ENCODE measurements at places on chromosomes 2 and 18. TPM values are rescaled to one million over a fixed set of nuclear protein-coding genes. Genes with fewer than 3 reads are reported as not detected.

The INHA gene
- 0.93 TPM for polyA plus RNA-seq

The IL1R2 gene
- polyA plus RNA-seq, result 0.54 TPM

The STARD6 gene
- not detected for polyA plus RNA-seq

The RNF144A gene
- polyA plus RNA-seq, result not detected

The TMEM37 gene
- polyA plus RNA-seq, result 11.7 TPM

The LIMS4 gene
- polyA plus RNA-seq, result 5.3 TPM

GRCh38 chr2:28496781-28497180 lies 921 bp downstream of the PLB1 start:
- no peak for DNase-seq

GRCh38 chr2:18614041-18614440 lies 24.7 kb upstream of the NT5C1B start:
- no peak for DNase-seq

DNA sequence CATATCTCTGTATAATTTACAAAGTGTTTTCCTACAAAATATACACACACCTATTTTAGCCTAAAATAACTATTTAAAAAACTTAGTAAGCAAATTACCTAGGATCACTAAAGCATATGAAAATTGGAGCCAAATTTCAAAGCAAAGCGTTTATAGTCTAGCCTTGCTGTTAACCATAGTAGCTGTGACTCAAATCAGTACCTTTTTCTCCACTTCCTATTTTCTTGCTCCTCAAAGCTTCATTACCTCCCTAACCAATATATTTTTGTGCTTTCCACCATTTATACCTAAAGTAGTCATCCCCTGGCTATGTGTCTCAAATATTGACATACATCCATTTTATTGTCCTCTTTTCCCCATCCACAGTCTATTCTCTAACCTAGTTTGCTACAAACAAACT lies 73.1 kb downstream of the ERBB4 start:
- no peak for DNase-seq

GRCh38 chr2:179596018-179596417 lies 265.4 kb downstream of the ZNF385B start:
- no peak for DNase-seq

GRCh38 chr18:42980426-42980825 lies 135.1 kb downstream of the RIT2 start:
- DNase-seq, result no peak

GRCh38 chr2:30394096-30394495 lies 53.0 kb upstream of the LCLAT1 start:
- DNase-seq, result no peak

GRCh38 chr2:212344131-212344530 lies 194.5 kb downstream of the ERBB4 start:
- DNase-seq, result no peak

DNA sequence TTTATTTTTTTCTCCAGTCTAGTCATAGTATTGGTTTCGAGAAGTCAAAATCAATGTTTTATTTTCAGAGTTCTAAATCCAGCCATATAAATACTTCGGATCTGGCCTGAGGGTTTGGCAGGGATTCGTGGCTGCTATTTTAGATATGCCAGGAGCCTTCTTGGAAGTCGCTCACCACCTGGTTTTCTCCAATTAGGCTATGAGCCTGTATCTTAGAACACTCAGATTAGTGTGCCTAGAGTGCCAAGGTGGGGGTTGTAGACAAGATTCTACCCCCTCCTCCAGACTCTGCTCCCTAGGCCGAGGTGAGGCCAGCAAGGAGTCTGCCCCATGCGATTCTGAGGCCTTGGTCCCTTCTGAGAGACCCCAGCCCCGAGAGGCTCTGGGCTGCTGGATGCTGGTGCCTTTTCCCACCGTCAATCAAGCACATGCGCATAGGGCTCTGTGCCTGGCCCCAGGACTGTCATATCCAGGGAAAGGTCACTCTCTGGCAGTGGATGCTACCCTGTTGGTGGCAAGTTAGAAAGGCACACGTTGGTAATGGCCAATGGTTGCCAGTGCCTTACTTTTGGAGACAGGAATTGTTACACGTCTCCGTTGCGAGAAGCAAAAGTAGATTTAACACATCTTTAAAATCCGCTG lies 197.1 kb downstream of the AGAP1 start:
- DNase-seq, result no peak

GRCh38 chr2:202136526-202136925 lies 63.5 kb downstream of the KIAA2012 start:
- DNase-seq, result no peak

- no peak for DNase-seq
These were observed 1.8 kb downstream of the DSC3 start for GRCh38 chr18:31040686-31041270.

- DNase-seq, result no peak
These were observed 68.4 kb upstream of the CDCA7 start for GRCh38 chr2:173286153-173286809.

DNA sequence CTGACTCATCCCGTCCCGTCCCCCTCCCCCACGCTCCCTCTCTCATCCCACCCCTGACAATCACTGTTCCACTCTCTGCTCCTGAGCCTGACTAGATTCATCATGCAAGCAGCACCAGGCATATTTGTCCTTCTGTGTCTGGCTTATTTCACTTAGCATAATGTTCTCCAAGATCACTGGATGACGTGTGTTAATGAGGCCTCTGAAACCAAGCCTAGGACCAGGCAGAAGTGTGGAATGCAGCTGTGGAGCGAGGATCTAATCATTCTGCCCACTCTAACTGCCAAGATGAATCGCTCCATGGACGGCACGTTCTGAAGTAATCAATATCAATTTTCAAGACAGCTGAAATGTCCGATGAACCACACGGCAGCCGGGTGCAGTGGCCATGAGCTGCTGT lies 122.4 kb upstream of the ZNF236 start:
- DNase-seq, result no peak

GRCh38 chr2:155377931-155378444 lies 679.5 kb downstream of the KCNJ3 start:
- no peak for DNase-seq

- no peak for DNase-seq
These were observed 55.7 kb downstream of the SCN2A start for GRCh38 chr2:165294912-165295311.

DNA sequence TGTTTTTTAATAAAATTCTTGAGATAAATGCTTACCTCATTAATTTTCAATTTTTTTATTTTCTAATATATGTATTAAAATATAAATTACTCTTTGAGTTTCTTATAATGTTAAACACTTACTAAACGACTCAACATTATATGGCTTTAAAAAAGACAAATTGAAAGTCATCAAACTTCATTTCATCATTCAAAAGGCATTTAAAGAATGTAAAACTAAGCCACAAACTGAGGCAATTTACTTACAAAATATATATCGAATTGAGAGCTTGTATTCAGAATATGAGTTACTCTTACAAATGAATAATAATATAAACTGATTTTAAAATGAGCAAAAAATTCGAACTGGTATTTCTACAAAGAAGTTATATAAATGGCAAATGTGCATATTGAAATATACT lies 1262.2 kb upstream of the PIK3C3 start:
- no peak for DNase-seq

GRCh38 chr18:47728921-47729320 lies 201.5 kb downstream of the SMAD2 start:
- no peak for DNase-seq

DNA sequence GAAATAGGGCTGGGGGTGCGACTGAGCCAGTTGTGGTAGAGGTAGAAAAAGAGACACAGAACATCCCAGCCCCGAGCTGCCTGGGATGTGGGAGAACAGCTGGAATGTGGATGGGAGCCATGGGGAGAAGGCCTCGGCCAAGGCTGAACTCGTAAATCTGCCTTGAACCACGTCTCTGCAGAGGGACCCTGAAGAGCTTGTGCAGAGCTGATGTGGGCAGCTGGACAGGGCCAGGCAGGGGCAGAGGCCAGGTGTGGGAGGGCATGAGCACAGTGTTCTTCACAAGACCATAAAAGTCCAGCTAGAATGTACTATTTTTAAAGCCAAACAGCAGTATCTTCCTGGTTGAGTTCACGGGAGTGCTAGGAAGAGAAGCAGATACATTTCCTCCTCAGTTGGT lies 5.7 kb downstream of the TCF23 start:
- DNase-seq, result no peak

- no peak for DNase-seq
These were observed 156.4 kb upstream of the KLHL14 start for GRCh38 chr18:32929213-32929612.

DNA sequence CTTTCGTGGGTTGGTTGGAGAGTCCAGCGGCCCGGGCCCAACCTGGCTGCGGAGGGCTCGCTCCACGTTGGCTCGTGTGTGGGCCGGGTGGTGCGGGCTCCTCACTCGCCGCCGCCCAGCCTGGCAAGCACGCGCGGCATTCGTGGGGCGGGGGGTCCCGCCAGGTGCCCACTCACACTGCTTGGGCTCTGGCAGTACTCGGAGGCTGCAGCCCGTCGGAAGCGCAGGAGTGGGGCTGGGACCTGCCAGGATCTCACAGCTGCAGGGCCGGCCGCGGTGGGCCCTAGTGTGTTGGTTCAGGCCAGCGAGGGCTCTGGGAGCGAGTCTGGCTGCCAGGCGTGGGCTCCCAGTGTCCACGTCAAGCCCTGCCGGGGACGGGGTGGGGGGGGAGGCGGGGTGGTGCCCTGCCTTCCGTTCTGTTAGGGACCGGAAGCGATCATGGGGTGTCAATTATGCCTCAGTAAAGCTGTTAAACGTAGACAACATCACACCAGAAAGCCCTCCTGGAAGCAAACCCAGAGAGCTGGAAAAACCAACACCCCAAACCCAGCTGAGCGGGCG lies 1.0 kb upstream of the HS6ST1 start:
- DNase-seq, result no peak
